ENCODE measurements at places on chromosomes 7 and 10.

- no peak for DNase-seq
Measured at GRCh38 chr10:51956822-51957221, 257.4 kb upstream of the CSTF2T start.

DNA sequence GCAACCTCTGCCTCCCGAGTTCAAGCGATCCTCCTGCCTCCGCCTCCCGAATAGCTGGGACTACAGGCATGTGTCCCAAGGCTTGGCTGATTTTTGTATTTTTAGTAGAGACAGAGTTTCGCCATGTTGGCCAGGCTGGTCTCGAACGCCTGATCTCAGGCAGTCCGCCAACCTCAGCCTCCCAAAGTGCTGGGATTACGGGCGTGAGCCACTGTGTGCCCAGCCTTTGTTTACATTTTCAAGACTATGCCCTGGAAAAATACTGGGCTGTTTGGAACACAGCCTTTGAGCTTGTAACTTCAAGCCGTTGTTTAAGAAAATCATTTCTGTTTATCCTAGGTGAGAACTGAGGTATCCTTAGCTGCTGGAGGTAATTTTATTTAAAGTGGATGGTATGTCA, 1.9 kb downstream of the ZKSCAN1 start:
- DNase-seq = no peak

DNA sequence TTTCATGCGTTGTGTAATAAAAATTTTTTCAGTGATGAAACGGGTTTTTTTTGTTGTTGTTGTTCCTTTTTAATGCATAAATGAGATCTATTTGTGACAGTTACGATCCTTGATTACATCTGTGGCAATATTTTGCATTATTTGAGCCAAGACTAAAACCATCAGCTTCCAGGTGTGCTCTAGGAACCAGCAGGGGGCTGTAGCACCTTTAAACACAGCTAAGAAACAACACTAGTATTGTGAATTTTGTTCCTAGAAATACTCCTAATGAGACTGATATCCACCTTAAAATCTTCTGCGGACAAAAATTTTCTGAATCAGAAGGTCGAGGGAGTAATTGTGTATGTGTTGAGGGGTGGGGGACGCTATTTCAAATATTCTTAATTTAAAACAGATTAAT, 52.6 kb downstream of the FGFBP3 start:
- no peak for DNase-seq

DNA sequence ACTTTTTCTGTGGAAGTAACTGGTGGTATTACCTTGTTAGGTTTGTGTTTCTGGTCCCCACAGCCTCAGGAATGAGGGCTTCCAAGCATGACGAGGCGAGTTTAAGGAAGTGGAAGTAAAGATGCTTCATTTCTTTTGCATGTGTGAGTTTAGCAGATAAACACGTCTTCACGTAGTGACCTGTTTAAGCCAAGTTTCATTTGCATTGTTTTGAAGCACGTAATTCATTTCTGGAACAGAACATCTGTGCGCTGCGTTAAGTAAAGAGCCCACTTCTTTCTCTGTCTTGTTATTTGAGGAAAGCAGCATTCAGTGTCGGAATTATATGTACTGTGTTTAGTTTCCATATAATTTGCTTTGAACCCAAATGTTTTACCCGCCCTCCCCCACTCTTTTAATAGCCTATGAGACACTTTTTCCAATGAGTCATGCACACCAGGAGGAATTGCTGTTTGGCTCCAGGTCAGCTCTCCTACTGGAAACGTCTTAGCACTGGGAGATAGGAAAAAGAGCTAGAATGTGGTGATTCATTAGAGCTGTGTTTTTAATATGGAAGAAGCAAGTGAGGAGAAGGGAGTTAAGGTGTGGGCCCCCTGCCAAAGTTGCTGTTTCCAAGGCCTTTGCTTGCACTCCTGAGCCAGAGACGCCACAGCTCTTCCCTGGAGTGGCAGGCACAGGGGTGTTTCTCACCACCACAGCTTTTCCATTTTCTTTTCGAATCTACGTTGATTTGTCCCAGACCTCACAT, 36.7 kb downstream of the BTBD16 start:
- DNase-seq = no peak

DNA sequence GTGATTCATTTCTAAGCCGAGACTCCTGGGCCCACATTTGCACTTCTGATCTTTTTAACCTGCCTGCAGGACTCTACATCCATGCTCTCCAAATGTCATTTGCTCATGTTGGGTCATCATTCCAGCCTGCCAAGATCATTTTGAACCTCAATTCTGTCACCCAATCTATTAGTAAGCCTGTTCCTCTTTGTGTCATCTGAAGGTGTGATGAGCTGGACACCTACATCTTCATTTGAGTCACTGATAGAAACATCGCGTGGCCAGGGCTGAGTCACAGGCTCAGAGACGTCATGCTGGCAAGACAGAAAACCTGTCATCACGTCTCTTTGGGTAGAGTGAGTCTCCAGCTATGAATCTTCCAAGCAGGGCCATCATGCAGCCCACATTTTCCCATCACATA, 65.3 kb upstream of the SLF2 start:
- no peak for DNase-seq

GRCh38 chr7:4700577-4701235, 18.6 kb downstream of the FOXK1 start:
- no peak for DNase-seq

GRCh38 chr10:5544216-5544805, 19.6 kb downstream of the CALML3 start:
- no peak for DNase-seq

DNA sequence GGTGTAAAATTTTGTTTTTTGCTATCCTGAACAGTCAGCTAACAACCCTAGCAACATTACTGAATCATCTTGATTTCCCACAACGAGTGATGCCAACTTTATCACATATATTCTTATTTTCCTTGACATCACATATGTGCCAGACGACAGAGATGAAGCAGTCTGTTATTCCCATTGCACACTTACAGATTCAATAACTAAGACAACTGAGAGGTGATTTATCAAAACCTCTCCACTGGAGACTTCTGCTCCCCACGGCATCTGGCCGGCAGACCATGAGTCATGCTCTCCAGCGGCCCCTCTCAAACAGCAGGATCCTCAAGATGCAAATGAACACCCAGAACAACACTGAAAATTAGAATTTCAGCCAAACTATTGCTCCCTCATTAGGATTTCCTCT, 57.1 kb downstream of the AMPH start:
- DNase-seq = no peak

- no peak for DNase-seq
Measured at GRCh38 chr7:97752215-97752614, 20.3 kb downstream of the TAC1 start.

GRCh38 chr10:9450801-9451200, 1396.3 kb downstream of the GATA3 start:
- no peak for DNase-seq

DNA sequence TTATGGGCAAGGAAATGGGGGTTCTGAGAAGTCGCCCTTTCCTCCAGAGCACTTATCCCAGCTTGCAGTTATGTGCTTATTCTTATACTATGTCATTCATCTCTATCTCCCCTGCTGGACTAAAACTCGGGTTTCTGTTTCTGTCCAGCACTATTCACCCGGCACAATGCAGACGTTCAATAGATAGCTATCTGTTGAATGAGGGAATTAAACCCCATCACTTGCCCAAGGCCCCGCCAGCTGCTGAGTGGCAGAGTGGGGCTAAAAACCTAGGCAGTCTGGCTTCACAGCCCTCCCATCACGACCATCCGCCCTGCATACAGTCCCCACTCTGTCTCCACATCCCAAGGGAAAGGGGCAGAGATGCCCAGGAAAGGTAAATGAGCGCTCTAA, 5.4 kb downstream of the SLIT1 start:
- no peak for DNase-seq

DNA sequence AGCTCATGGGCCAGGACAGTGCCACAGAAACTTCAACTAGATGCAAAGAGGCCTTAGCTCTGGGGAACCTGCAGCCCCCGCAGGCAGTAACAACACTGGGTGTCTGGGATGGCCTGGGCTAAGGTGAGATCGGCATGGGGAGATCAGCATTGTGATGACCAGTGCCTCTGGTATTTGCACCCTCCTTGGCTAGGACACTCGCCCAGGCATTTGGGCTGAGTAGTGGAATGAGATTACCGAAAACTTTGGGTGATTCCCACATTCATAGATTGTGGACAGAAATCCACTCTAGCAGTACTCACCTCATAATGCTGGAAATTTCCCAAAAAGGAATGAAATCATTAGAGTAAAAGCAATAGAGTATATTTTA, 70.6 kb upstream of the ZMIZ2 start:
- no peak for DNase-seq

DNA sequence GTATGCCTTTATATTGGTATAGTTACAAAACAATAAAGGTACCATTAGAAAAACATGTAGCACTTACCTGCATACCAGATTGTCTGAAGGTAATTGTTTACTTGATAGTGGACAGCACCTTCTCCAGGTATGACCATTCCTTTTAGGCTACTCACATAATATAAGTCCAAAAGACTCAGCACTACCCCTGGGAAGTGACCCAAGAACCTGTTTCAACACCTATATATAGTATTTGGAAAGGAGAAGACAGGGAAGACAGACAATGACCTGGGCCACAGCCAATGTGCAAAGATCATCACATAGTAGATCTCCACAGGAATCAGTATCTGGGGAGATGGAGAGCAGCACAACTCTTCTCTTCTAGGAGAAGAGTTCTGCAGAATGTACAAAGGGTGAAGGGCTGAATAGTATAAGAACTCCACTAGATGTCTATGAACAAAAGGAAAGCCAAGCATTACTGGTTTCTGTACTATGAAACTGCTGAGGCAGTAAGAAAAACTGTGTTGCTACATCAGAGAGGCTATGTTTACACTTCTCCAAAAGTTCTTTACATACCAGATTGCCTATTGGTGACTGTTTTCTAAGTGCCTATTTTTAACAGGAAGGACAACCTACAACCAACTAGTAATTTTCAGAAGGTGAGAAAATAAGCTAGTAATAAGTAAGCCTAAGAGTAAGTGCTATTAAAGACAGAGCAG, 159.2 kb downstream of the BTAF1 start:
- no peak for DNase-seq

DNA sequence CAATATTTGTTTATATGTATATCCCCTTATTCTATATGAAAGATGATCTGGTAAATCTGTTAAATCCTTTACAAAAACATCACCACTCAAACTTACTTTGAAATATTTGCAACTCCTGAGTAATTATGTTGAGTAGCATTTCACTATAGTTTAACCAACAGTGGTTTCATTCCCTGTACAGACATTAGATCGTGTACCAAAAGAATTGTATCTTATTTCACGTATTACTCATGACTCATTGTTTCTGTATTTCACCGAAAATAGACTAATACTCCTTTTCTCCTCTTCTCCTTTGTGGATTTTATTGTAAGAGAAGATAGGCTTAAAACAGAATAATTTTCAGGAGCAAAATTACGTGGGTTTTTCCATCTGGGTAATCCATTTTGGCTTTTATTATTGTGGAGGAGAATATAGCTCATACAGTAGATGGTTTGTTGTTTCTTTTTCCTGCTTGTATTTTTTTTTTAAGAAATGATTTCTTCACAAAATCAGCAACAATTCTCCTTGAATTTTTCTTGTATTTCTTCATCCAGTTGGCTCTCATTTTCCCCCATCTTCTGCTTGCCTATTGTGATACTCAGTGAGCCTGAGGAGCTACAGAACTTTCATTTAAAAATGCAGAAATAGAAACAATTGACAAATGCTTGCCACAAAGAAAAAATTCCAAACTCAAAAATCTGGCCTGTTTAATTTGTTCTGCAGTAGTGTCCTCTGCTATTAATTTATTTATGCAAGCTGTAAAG, 90.6 kb upstream of the OIT3 start:
- DNase-seq = no peak

- DNase-seq = no peak
Measured at GRCh38 chr7:51640841-51641240, 324.2 kb upstream of the COBL start.
